Small intestine (tissue), 16 donors: ENCODE measurements at places on chromosomes 12 and 14. TPM values are rescaled to one million over a fixed set of nuclear protein-coding genes. Genes with fewer than 3 reads are reported as not detected.

PLBD1 gene
- polyA plus RNA-seq: 26.9 TPM

SIX1 gene
- polyA plus RNA-seq: 0.18 TPM

RPL6 gene
- 2,012 TPM for polyA plus RNA-seq

NR1H4 gene
- 16.5 TPM for polyA plus RNA-seq

DUSP6 gene
- polyA plus RNA-seq: 20.0 TPM

NID2 gene
- 2.3 TPM for polyA plus RNA-seq

CNTN1 gene
- 0.88 TPM for polyA plus RNA-seq

RITA1 gene
- polyA plus RNA-seq: 18.8 TPM

PTPN6 gene
- polyA plus RNA-seq: 81.1 TPM

REP15 gene
- polyA plus RNA-seq: 39.6 TPM

REM2 gene
- 0.90 TPM for polyA plus RNA-seq

GCN1 gene
- 14.1 TPM for polyA plus RNA-seq

AREL1 gene
- 20.4 TPM for polyA plus RNA-seq

RTRAF gene
- polyA plus RNA-seq: 189 TPM

FBLN5 gene
- 2.0 TPM for polyA plus RNA-seq

NAB2 gene
- 11.4 TPM for polyA plus RNA-seq

RNASE7 gene
- not detected for polyA plus RNA-seq

TEDC1 gene
- polyA plus RNA-seq: 28.0 TPM

NEUROD4 gene
- polyA plus RNA-seq: not detected

ARID4A gene
- polyA plus RNA-seq: 20.8 TPM

FICD gene
- 0.81 TPM for polyA plus RNA-seq

PRH2 gene
- polyA plus RNA-seq: not detected

MYO1H gene
- polyA plus RNA-seq: not detected

GALNT8 gene
- 6.8 TPM for polyA plus RNA-seq

TAS2R19 gene
- polyA plus RNA-seq: 0.09 TPM
